Stimulated activated CD4-positive, alpha-beta T cell treated with anti-CD3 and anti-CD28 coated beads, Interleukin-1b, Interleukin-23, amount 100 ng/mL, for 1 hour (primary cell): ENCODE measurements at places on chromosomes 12 and 14.

DNA sequence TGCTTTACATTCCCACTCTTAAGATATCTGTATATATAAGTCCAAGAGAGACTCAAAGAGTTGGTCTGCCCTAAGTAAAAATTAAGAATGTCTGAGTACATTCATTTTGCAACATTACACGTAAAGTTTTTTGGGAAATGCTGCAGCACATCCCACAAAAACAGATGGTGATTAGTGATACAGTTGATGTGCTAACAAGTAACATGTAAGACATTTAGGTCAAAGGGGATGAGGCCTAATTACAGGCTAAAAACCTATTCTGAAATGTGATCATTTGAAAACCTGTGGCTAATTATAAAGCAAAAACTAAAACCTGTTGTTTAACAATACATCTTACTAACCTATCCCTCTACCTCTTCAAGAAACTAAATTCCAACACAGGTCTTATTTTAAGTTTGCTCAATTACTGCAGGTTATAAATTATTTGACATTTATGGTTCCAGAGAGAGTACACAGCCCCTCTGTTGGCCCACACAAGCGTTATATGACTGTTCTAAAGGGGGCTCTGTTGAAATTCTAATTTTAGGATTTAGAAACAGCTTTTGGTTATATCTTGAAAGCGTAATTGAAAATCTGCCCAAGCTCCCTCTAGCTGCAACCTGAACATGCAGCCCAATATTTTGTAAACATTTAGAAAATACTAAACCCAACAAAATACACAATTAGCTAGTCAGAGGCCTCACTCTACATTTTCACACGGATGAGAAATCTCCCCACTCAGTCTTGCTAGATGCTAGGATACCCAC, 42.9 kb downstream of the BRAP start:
- DNase-seq: no peak

DNA sequence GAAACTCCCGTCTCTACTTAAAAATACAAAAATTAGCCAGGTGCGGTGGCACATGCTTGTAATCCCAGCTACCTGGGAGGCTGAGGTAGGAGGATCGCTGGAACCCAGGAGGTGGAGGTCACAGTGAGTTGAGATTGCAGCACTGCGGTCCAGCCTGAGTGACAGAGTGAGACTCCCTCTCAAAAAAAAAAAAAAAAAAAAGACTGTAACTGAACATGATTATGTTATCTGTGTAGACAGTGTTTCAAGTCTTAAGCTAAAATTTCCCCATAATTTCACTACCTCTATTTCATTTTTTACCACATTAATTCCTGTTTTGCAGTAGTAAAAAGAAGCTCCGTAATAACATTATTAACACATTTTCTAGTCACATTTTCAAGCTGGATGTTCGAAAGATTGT, 5.4 kb downstream of the PLBD1 start:
- DNase-seq: no peak

- DNase-seq: no peak
Observed at GRCh38 chr12:127790376-127790775, 476.6 kb upstream of the TMEM132C start.

DNA sequence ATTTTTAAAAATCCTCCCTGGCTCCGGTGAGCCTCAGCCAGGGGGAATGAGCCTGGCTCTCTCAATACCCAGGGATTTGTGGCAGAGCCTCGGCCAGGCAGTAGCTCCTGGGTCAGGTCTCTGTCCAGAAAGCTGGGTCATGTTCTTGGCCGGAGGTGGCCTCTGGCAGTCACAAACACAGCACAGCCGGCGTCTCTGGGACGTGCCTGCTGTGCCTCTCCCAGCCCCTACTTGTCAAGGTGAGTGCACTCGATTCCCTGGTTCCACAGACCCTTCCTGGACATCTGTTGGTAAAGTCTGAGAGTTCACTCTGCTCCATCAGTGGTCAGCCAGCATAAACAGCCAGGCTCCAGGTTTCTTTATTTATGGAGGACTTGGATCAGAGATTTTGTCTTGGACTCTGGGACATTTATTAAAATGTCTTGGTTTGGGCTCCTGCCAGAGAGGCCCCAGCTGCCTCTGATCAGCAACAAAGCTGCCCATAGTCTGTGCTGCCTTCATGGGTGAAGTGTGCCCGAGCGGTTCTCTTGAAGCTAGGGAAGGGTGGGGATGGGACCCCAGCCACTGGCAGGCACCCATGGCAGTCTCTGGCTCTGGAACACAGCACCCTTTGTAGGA, 56.7 kb downstream of the DGLUCY start:
- DNase-seq: no peak

DNA sequence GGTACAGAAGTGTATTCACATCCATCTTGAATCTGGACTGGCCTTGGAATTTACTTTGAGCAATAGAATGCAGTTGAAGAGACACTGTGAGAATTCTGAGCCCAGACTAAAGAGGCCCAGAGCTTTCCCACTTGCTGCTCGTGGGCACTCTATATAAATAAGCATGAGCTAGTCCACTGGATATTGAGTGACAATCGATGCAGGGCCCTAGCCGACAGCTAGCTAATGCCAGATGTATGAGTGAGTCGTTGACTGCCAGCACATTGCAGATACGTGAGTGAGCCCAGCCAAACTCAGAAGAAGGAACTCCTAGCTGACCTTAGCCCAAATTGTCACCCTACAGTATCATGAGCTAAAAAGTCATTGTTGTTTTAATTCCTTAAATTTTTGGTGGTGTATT, 24.9 kb downstream of the NAV3 start:
- DNase-seq: no peak

- DNase-seq: no peak
Observed at GRCh38 chr12:62763861-62764645, 170.9 kb downstream of the PPM1H start.

- DNase-seq: peak; percentile 75
Observed at GRCh38 chr14:99266181-99267178, 5.5 kb downstream of the BCL11B start.
